ENCODE measurements at places on chromosomes 7 and 10. TPM values are rescaled to one million over a fixed set of nuclear protein-coding genes. Genes with fewer than 3 reads are reported as not detected.

Gene SDK1
- total RNA-seq, result 1.7 TPM

Gene TUBB8
- not detected for total RNA-seq

Gene MYOZ1
- not detected for total RNA-seq

Gene PLXNA4
- total RNA-seq, result under 0.01 TPM

Gene SERPINE1
- 3.3 TPM for total RNA-seq

Gene KCP
- total RNA-seq, result 1.4 TPM

Gene CCDC172
- not detected for total RNA-seq

Gene SLC25A13
- 59.3 TPM for total RNA-seq

Gene AEBP1
- total RNA-seq, result 57.2 TPM

Gene DNAJC1
- 36.6 TPM for total RNA-seq

Gene PPP1R17
- not detected for total RNA-seq

Gene ARMC3
- total RNA-seq, result 0.15 TPM

Gene TMEM225B
- total RNA-seq, result 1.1 TPM

Gene MRC1
- under 0.01 TPM for total RNA-seq

Gene PON1
- total RNA-seq, result under 0.01 TPM

Gene ADAMTS14
- 1.5 TPM for total RNA-seq

Gene DOCK4
- 10.5 TPM for total RNA-seq

Gene IFIT2
- 67.9 TPM for total RNA-seq

Gene OR2A1
- total RNA-seq, result not detected

Gene SPDYE5
- not detected for total RNA-seq

Gene SUN3
- not detected for total RNA-seq

Gene MKX
- not detected for total RNA-seq

Gene DYDC2
- not detected for total RNA-seq

Gene ZNHIT1
- total RNA-seq, result 115 TPM

Gene DUSP5
- 8.7 TPM for total RNA-seq

Gene CELF2
- total RNA-seq, result 95.6 TPM

Gene NUTM2B
- total RNA-seq, result 0.33 TPM

Gene FKBP6
- total RNA-seq, result not detected

Gene DNAJC30
- total RNA-seq, result 2.8 TPM

Gene SORBS1
- 60.9 TPM for total RNA-seq

Gene MEST
- 2.2 TPM for total RNA-seq

Gene SPDYE3
- not detected for total RNA-seq

Gene GFRA1
- total RNA-seq, result 1.2 TPM

Gene CFAP70
- total RNA-seq, result 0.77 TPM

Gene PRRT4
- total RNA-seq, result 2.5 TPM

Gene BICC1
- 5.3 TPM for total RNA-seq

Gene ZNF853
- total RNA-seq, result 0.15 TPM

Gene ZNF804B
- total RNA-seq, result not detected

Gene PRXL2A
- 65.6 TPM for total RNA-seq

Gene GBX1
- not detected for total RNA-seq

Data from melanocyte of skin (primary cell).